ENCODE measurements at places on chromosomes 5 and 9. TPM values are rescaled to one million over a fixed set of nuclear protein-coding genes. Genes with fewer than 3 reads are reported as not detected.

DNA sequence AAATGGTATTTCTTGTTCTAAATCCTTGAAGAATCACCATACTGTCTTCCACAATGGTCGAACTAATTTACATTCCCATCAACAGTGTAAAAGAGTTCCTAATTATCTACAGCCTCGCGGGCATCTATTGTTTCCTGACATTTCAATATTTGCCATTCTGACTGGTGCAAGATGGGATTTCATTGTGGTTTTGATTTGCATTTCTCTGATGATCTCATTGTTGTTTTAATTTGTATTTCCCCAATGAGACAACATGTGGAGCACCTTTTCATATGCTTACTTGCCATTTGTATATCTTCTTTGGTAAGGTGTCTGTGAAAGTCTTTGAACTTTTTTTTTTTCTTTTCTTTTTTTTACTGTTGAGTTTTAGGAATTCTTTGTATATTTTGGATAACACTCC lies 473.6 kb downstream of the KCTD16 start:
- H3K4me3 ChIP-seq, result no peak overlapping the region
- H3K27ac ChIP-seq, result no peak overlapping the region
- no peak for DNase-seq
- no peaks in the 10 kb centered on the region for H3K36me3 ChIP-seq
- H3K4me1 ChIP-seq, result no peaks in the 10 kb centered on the region

DNA sequence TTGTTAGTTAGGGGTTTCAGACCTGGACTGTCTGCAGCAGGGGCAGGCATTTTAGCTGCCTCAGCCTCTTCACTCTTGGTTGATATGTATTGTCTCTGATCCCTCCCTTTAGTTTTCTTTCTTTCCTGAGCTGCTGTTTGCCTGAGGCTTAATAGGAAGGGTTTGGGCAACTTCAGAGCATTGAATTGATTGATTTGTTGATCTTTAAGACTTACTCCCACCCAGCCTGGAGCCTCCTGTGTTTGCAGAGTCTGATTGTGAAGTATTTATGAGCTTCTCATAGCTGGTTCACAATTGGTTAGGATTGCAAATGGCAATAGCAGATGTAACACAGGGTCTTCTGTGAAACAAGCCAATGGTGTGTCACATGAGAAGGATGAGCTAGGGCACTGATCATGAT lies 671.8 kb upstream of the SEMA6A start:
- no peak overlapping the region for H3K4me3 ChIP-seq
- no peak for DNase-seq
- H3K27me3 ChIP-seq, result no peaks in the 10 kb centered on the region
- H3K36me3 ChIP-seq, result no peaks in the 10 kb centered on the region
- H3K4me1 ChIP-seq, result no peaks in the 10 kb centered on the region

- no peaks in the 10 kb centered on the region for H3K36me3 ChIP-seq
- H3K27me3 ChIP-seq, result no peaks in the 10 kb centered on the region
- H3K27ac ChIP-seq, result no peak overlapping the region
- no peak for DNase-seq
Observed at GRCh38 chr9:14296495-14297113, 17.3 kb downstream of the NFIB start.

GRCh38 chr5:148902478-148902877 lies 76.1 kb downstream of the ADRB2 start:
- H3K27me3 ChIP-seq, result peaks cover 3% of the 10 kb centered on the region
- no peak overlapping the region for H3K4me3 ChIP-seq
- H3K36me3 ChIP-seq, result no peaks in the 10 kb centered on the region
- no peak for DNase-seq
- H3K4me1 ChIP-seq, result no peaks in the 10 kb centered on the region

- H3K27me3 ChIP-seq, result peaks cover 2% of the 10 kb centered on the region
- H3K4me1 ChIP-seq, result peaks cover 39% of the 10 kb centered on the region
- H3K4me3 ChIP-seq, result no peak overlapping the region
- H3K27ac ChIP-seq, result peak overlapping the region; percentile 33
- no peak for DNase-seq
- H3K36me3 ChIP-seq, result no peaks in the 10 kb centered on the region
Observed at GRCh38 chr9:136551401-136552116, 5.7 kb upstream of the NOTCH1 start.

GRCh38 chr5:15183520-15183919 lies 311.9 kb upstream of the ANKH start:
- no peaks in the 10 kb centered on the region for H3K27me3 ChIP-seq
- no peaks in the 10 kb centered on the region for H3K4me1 ChIP-seq
- no peak overlapping the region for H3K27ac ChIP-seq

Gene NR5A1
- 0.09 TPM for polyA plus RNA-seq

Gene PAPPA
- polyA plus RNA-seq, result 2.2 TPM

DNA sequence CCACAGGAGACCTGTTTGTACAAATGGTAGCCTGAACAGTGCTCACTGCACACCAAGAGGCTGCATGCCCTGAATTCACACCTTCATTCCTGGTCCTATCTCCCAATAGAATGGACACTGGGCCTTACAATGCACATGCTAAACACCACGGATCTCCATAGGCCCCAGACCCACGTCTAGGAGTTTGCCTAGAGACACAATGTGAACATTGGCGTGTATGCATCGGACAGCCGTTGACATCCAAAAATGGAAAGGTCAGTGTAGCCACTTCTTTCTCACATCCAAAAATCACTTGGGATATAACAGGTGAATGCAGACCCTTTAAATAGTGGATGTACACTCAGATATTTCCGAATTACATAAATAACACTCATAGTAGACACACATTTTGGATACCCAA lies 927 bp downstream of the PAX5 start:
- H3K27me3 ChIP-seq, result peaks cover 100% of the 10 kb centered on the region
- no peaks in the 10 kb centered on the region for H3K36me3 ChIP-seq
- H3K4me1 ChIP-seq, result peaks cover 21% of the 10 kb centered on the region
- H3K4me3 ChIP-seq, result no peak overlapping the region
- H3K27ac ChIP-seq, result no peak overlapping the region

GRCh38 chr5:104650313-104651055 lies 1087.9 kb upstream of the NUDT12 start:
- no peak for DNase-seq
- no peak overlapping the region for H3K27ac ChIP-seq
- no peaks in the 10 kb centered on the region for H3K27me3 ChIP-seq
- H3K4me3 ChIP-seq, result no peak overlapping the region
- H3K36me3 ChIP-seq, result no peaks in the 10 kb centered on the region

Gene GRM6
- 0.70 TPM for polyA plus RNA-seq

Gene PCDHA12
- 0.48 TPM for polyA plus RNA-seq

Gene LIFR
- polyA plus RNA-seq, result 23.8 TPM

- no peaks in the 10 kb centered on the region for H3K4me1 ChIP-seq
- H3K27me3 ChIP-seq, result no peaks in the 10 kb centered on the region
- no peak for DNase-seq
- no peak overlapping the region for H3K27ac ChIP-seq
Observed at GRCh38 chr9:22240619-22241018, 206.0 kb upstream of the DMRTA1 start.

Gene HSPA5
- polyA plus RNA-seq, result 314 TPM

Gene ESM1
- 2.9 TPM for polyA plus RNA-seq

Data from large intestine (tissue), 12 donors.